SJSA1 (cell line): ENCODE measurements at places on chromosomes 3 and 15.
A peak's percentile ranks its signal among the peaks of the same experiment; 100 is the strongest.

DNA sequence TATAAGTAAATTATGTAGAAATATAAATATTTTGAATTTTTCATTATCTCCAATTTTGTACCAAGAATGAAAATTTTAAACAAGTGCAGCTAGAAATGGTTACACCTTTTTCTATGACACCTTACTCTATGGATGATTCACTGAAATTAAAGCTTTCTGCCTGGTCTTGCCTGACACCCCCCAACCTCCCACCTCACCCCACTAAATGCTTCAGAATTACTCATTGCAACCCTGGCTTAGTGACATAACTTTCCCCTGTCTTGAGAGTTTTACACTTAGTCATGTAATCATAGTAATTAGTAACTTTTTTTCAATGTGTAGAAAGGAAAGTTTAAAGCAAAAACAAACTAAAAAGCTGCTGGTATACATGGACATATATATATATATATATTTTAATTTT lies 42.0 kb upstream of the MEIS2 start:
- DNase-seq = no peak

- DNase-seq = no peak
Measured at GRCh38 chr15:80836223-80836622, 57.1 kb downstream of the CEMIP start.

DNA sequence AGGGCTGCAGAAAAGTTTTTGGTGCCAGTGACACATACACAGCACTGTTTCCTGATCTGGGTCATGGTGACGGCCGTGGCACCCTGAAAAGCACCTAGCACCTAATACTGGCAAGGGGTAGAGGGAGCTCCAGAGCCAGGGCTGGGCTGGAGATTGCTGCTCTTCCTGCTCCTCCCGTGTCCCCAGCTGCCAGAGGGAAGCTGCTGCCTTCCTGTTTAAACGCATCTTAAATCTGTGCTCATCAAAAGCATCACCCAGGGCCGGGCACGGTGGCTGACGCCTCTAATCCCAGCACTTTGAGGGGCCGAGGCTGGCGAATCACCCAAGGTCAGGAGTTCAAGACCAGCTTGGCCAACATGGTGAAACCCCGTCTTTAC lies 156.7 kb upstream of the MEF2A start:
- no peak for DNase-seq

GRCh38 chr3:16086690-16087089 lies 87.8 kb upstream of the GALNT15 start:
- DNase-seq = no peak

DNA sequence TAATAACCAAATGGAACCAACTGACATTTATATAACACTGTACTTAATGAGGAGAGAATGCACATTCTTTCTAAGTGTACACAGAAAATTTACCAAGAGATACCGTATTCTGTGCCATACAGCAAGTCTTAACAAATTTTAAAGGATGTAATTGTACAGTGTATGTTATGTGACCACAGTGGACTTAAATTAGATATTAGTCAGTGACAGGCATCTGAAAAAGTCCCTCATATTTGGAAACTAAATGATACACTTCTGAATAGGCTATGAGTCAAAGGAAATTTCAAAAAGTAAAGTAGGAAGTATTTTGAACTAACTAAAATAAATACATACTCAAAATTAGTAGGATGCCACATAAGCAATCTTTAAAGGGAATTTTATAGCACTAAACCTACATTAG lies 59.6 kb upstream of the P3H2 start:
- DNase-seq = no peak

DNA sequence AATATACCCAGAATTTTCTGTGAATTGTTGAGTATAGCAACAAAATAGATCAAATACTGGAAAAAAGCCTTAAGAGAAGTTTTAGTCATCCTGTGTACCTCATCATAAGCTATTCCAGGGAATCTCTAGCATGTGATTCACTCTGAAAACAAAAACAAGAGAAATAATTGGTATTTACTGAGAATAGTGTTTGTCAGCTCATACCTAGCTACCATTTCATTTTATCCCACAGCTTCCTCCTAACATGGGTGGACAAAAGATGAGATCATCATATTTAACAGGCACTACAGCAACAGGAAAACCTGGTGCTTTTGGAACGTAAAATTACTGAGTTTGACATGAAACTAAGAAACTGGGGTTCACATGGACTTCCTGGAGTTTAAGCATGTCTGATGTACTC lies 753.5 kb upstream of the NECTIN3 start:
- DNase-seq = peak; percentile 45

DNA sequence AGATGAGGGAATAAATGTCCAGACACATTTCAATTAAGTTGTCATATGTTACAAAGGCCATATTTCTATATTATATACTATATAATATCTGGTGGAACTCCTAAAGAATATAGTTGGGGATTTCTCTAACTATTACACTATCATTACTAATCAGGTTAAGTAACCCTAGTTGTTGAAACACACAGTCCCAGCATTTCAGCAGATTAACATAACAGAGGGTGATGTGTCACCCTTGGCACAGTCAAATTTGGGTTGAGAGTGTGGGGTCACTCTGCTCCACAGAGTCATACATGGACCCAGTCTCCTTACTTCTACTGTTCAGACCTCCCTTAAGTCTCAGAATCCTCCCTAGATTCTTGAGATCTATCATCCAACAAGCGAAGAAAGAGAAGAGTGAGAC lies 496.4 kb upstream of the MDFIC2 start:
- no peak for DNase-seq

- DNase-seq = no peak
Measured at GRCh38 chr3:184209146-184209923, 20.1 kb upstream of the VWA5B2 start.

DNA sequence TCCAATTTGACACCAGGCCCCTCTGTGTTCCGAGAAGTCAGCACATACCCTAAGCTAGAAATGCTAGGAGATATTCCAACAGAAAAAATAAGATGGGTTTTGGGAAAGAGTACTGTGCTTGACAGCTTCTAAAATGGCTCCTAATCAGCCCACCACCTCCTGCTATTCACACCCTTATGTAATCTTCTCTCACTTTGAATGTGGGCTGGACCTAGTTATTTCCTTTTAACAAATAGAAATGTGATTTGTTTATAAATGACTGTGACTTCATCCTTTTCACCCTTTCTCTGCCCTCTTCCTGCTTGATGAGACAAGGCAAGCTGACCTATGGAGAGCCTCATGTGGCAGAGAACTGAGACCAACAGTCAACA lies 961.1 kb downstream of the FHIT start:
- no peak for DNase-seq

- no peak for DNase-seq
Measured at GRCh38 chr3:100073049-100073713, 41.1 kb downstream of the FILIP1L start.

- DNase-seq = no peak
Measured at GRCh38 chr15:54576298-54576935, 598.2 kb downstream of the UNC13C start.

GRCh38 chr3:8147711-8148110 lies 353.9 kb upstream of the LMCD1 start:
- DNase-seq = no peak

DNA sequence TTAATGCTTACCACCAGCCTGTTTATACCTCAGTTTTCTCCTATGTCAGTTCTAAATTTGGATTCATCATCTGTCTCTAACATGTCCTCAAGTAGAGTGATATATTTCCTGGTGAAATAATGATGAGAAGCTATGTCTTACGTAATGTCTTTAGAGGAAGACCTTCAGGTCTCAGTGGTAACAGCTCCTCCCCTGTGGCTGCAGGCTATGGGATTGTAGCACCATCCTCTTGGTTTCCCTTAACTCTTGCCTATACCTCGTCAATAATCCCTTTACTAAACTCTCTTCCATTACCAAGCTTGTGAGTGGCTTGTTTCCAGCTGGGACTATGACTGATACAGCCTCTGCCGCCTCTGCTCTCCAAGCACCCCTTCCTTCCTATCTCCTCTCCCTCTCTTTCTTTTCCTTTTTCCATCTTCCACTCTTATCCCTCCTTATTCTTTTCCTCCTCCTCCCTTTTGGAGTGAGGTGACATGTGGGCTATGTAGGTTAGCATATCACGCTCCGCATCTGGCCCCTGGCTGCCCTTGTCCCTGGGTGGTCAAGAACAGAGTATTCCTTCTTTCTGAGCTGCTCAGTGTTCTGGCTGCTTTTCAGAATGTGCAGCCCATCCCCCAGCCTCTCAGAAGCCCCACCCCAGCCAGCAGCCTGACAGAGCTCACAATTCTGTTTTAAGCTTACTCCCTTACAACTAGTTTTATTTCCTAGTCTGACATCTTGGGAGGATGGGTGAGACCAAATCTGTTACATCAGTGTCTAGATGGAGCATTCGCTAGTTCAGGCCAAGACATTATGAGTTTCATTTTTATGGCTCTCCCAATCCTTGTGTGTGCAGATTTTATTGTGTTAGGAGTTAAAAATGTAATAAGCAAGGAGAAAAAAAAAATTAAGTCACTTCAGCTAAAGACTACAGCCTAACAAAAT lies 75.0 kb upstream of the RNU6-1 start:
- DNase-seq = peak; percentile 75

DNA sequence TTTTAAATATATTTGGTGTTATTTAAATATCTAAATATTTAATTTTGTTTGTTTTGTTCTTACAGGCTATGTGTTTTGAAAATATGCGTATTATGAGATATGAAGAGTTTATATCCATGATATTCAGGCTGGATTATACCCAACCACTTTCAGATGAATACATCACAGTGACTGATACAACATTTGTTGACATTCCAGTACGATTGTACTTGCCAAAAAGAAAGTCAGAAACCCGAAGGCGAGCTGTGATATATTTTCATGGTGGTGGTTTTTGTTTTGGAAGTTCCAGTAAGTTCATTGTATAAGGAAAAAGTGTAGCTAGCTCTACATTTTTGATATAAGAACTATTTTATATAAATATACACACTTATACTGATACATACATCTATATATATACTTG lies 6.9 kb downstream of the AADACL2 start:
- DNase-seq = no peak

- DNase-seq = no peak
Measured at GRCh38 chr3:185701611-185702261, 115.6 kb downstream of the SENP2 start.

- DNase-seq = no peak
Measured at GRCh38 chr15:29466292-29466691, 196.7 kb upstream of the NSMCE3 start.

DNA sequence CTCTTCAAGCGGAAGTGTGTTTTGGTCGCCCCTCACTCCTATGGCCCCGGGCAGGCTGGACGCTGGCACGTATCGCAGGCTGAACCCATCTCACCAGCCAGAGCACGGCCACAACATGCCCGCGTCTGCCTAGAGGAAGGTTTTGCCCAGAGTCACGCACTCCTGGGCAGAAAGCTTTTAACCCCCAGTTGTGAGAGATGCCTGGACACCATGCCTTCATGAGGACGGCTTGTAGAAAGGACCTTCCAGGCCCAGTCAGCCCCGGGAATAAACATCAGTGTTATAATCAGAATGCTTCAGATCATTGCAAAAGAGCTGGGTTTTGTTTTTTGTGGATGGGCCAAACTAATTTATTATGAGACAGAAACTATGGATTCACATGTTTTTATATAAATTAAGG lies 16.5 kb downstream of the CYFIP1 start:
- DNase-seq = no peak

- DNase-seq = peak; percentile 63
Measured at GRCh38 chr3:169662132-169662842, 1.2 kb downstream of the MECOM start.

DNA sequence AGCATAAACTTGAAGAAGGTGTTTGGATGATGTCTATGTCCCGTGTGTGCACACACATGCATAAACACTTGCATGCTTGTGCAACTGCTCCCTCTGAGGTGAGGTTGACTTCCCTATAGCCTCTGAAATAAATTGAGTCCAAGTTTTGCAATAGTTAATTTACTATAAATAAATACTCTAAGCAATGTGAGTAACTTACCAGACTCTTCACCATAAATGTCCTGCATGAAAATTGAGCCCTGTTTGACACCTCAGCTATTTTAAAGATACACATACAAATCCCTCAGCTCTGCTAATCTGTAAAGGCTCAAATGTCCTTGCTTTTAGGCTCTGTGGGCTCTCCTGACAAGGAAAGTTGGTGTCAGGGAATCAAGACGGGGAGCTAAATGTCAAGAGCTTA lies 37.1 kb downstream of the GJD2 start:
- no peak for DNase-seq

GRCh38 chr15:72382146-72382545 lies 6.3 kb upstream of the HEXA start:
- DNase-seq = no peak

GRCh38 chr3:52433996-52434479 lies 10.9 kb downstream of the SEMA3G start:
- no peak for DNase-seq

DNA sequence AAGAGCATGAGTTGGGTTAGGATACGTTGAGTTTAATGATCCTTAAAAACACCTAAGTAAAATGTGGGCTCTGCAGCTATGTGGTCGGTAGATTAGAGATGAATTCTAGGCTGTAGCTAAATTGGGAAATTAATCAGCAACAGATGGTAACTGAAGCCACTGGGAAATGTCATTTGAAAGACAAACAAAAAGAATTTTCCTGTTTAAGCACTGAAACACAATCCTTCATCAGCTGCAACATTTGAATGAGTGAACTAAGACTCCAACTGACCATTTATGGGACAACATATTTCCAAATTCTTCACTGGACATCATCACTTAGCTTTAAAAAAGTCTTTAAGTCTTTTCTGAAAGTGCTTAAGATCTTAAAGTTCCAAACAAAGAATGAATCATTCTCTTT lies 226.9 kb downstream of the ZNF385D start:
- no peak for DNase-seq

- no peak for DNase-seq
Measured at GRCh38 chr3:40490916-40491315, 14.0 kb downstream of the ZNF619 start.

DNA sequence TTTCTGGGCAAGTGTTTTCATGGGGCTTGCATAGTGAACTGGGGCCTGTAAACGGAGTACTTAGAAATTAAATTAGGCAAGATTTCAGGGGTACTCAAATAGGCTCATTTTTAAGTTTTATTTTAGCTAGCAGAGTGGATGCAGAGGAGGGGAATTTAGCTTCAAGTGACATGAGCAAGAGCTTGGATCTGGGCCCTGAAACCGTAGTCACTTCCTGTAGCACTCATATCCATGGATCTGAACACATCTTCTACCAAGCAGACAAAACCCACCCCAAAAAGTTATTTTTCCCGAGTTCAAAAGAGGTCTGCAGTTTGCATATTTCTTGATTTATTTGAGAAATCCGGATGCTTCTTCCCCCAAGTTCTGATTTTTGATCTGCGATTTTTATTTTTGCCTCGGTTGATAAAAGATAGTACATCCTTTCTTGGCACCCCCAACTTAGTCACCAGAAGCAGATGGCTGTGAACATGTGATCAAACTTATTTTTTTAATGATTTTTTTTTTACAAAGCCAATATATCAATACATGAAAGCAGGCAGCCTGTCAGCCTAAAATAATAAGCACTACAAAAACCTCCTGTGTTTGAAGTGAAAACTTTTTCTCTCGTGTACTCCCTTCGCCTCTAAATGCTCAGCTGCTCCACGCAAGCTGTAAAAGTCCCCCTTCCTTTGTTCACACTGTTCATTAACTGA lies 36.6 kb upstream of the STT3B start:
- no peak for DNase-seq

GRCh38 chr3:62201438-62202035 lies 171.8 kb downstream of the FEZF2 start:
- DNase-seq = no peak
